Choroid plexus epithelial cell (primary cell): ENCODE measurements at places on chromosomes 5 and 9.
A peak's percentile ranks its signal among the peaks of the same experiment; 100 is the strongest.

DNA sequence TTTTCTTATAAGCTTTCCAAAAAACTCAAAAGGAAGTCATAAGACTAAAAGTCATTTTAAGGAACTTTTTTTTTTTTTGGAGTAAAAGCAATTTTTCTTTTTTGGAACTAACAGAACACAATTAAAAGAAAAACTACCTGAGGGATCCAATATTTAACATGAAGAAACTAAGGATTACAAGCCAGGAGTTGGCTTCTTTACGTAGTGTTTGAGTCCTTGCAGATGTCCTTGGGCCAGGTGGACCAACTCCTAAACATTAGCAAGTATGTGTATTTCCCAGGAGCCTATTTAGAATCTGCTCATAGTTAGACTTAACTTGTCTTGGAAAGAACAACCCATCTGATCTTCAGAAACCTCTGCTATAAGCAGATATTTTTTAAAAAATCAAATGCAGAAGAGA, 154.1 kb upstream of the EFNA5 start:
- no peak for DNase-seq

GRCh38 chr5:40669606-40670390, 9.9 kb upstream of the PTGER4 start:
- DNase-seq, result no peak

DNA sequence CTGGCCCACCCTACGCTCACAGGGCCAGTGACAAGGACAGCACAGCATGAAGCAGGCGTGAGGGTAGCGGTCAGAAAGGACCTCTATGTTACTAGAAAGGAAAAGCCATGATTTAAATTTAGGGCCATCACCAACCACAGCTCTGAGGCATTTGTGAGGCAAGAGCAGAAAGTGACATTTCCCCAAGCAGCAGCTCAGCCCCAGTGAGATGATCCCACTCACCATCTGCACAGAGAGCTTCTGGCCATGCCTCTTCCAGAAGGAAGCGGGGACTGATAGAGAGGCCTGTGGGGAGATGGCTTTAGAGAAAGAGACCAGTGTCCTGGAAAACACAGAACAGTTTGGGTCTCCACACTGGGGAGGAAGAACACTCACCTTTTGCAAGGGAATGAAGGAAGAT, 413.9 kb downstream of the SPOCK1 start:
- DNase-seq, result no peak

DNA sequence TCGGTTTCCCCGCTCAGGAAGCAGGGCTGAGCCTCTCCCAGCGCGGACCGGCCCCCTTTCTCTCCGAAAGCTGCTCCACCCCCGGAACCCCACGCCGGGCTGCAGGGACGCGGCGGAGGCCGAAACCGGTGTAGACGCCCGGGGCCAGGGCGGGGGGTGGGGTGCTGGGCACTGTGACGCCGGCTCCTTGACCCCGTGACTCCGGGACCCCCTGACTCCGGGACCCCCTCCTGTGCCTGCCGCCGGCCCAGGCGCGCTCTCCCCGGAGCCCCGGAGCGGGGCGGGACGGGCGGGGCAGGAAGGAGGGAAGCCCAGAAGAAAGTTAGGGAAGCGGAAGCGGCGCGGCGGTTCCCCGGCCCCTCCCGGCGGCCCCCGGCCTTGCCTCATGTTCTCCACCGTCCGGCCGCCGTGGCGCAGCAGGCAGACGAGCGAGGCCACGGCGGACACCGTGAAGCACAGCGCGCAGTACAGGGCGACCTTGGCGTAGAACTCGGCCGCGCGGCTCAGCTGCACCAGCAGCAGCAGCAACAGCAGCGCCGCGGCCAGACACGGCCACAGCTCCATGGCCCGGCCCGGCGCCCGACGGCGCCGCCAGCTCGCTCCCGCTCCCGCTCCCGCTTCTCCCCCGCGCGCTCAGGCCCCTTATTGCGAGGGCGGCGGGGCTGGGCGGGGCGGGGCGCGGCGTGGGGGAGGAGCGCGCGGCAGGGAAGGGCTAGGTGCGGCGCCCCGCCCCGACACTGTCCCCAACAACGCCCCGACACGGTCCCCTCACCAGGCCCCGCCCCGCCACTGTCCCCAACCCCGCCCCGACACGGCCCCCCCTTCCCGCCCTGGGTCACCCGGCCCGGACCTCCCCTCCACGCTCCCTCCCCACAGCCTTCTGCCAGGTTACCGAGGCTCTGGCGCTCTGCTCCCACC, at the start of gene AGPAT2:
AGPAT2 (minus strand) TSS at position 664 of the 918 bp plus-strand sequence; CDS start at position 564, 100 bp downstream.
- DNase-seq, result peak; percentile 43

- DNase-seq, result no peak
These were observed 17.6 kb upstream of the NEURL1B start for GRCh38 chr5:172623313-172623980.

GRCh38 chr9:137051145-137051724, 2.6 kb downstream of the ENTPD2 start:
- DNase-seq, result no peak

GRCh38 chr9:935348-935965, 41.0 kb upstream of the DMRT3 start:
- DNase-seq, result peak; percentile 1

DNA sequence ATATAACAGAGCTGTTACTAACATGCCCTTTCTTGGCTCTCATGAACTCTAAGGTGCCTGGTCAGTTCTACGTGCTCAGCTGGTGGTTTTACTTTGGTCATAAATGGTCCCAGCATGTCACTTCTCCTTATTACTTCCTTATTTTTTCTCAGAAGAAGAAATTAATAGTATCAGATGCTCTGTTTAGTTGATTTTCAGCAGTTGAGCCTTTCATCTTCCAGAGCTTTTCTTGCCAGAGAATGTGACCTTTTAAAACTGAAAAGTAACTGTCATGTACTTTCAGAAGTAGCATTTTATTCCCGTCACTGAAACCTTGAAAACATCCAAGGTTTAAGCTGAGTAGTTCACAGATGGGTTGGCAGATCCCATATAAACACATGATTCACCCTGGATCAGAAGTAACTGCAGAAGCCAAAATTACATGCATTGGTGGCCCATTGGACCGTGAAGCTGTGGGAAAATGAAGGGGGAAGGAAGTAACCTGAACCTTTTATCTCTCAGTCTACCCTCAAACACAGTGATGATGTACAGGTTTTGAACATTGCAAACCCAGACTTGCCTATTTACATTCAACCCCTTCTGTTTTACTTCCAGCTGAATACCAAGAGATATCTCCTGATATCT, 50.5 kb downstream of the HACD4 start:
- peak; percentile 80 for DNase-seq

DNA sequence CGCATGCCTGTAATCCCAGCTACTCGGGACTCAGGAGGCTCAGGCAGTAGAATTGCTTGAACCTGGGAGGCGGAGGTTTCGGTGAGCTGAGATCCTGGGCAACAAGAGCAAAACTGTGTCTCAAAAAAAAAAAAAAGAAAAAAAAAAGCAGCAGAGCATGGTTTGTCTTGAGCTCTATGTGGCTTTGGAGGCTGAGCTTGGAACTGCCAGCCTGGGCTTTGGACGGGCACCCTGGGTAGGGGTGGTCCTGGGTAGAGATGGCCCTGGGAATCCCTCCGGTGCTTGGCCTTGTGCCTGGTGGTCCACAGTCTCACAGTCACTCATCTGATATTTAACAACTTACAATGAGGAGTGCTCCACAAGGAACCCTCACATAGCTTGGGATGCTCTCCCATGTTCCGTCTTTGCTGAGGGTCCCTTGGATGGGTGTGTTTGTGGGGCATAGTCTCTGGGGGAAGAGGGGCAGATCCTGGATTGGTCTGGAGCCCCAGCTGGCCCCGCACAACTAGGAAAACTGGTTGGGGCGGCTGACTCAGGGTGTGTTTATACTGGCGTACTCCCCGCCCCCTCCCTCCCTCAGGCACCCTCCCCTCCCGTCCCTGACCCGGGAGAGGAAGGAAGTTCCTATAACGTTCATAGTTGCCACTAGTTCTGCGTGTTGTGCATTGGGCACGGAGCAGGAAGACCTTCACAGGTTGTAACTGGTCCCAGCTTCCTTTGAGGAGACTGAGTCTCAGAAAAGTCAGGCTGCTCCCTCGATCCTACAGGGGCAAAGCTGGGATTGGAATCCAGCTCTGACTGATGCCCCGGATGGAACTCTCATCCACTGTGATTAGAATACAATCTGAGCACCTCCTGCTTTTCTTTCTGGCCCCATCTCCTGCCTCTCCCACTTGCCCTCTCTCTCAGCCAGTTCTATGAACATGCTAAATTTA, 11.2 kb downstream of the IER5L start:
- peak; percentile 75 for DNase-seq

DNA sequence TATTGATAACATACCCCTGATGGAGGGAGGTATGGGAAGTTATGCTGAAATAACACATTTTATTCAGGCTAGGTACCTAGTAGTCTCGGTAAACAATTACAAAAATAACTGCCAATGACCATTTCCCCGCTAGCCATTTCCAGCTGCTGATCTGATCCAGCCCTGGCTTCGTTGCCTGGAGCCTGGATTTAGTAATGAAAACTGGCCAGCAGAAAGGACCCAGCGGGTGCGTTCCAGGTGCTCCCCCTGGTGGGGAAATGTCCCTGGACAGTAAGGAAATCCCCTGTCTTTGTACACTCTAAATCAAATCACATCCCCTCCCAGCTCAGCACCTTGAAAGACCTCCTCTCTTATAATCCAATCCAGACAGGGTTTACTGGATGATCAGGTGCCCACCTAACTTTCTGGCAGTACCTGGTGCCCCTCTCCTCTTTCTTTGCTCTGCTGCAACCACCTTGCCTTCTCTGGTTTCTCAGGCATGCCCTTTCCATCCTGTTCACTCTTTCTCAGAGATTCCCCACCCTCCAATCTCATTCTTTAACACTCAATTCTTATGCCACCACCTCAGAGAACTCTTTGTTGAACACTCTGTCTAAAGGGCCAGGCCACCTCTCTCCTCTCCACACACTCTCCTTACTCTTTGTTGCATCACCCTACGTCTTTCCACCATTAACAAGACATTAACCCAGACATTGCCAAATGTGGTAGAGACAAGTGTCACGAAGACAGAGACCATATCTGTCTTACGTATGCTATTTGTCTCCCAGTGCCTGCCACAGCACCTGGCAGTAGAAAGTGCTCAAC, 50.1 kb upstream of the SMAD5 start:
- DNase-seq, result peak; percentile 87
